MG63 (cell line): ENCODE measurements at places on chromosomes 4 and X.

- peak; percentile 44 for DNase-seq
Observed at GRCh38 chr4:26326791-26327190, 6.0 kb downstream of the RBPJ start.

DNA sequence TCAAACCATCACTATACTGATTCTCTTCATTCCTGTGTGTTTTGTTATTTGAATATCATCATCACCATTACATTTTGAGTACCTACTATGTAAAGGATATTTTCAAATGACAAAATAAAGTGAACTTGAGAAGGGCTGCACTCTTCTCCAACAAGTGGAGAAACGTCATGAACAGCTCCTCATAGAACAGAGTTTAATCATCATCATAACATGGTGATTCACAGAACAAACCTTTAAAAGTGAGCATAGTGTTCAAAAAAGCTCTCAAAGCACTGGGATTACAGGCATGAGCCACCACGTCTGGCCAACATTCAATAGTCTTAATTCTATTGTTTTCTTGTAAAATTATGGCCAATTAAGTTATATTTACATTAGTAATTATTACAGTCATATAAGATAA, 993.9 kb downstream of the PDHA2 start:
- no peak for DNase-seq

GRCh38 chr4:8160233-8160560, 1.6 kb upstream of the ABLIM2 start:
- no peak for DNase-seq

DNA sequence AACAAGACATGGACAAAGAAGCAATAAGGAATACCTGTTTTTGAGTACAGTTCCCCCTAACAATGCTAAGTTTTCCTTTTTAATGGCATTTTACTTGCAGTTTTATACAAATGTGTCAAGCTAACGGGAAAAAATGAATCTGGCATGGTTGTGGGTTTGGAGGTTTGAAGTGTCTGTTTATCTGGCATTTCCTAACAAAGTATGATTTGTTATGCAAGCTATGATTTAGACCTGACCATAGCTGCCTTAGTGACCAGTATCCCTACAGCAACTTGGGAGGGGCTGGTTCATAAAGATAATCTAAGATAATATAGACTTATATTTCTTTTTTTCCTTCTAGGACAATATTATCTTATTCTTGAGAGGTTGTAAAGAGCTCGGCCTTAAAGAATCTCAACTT, 60.6 kb downstream of the LIMCH1 start:
- no peak for DNase-seq

DNA sequence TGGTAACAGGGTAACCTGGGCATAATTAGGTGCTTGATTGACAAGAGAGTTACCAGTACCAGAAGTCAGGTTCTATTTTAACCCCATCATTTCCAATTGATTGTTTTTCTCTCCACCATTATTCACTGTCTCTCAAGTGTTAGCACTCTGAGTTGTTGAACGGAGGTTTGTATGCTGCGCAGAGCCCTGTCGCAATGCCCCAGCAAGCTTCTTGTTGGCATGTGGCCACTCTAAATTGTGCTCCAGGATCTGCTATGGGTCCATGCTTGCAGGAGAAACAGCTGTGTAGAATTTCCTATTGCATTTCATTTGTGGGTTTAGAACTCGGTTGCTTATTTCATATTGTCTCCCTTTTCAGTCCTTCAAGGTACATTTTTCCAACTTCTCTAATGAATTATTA, 98.2 kb downstream of the KLHL8 start:
- no peak for DNase-seq

DNA sequence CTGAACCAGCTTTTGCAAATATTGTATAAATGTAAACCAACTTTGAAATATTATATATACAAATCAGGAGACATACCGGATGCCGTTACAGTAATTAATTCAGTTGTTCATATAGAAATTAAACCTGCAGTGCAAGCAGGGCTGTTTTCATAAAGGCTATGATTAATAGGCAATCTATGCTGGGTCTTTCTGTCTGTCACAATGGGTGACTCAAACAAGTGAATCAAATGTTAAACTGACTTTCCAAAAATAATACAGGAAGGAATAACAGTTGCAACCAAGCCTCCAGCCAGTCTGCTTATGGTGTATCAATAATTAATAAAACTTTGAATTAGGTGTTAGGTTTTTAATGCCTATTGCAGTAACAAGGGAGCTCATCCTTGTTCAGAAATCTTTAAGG, 43.9 kb downstream of the GABRB1 start:
- DNase-seq = no peak

GRCh38 chr4:150325872-150326271, 247.6 kb downstream of the DCLK2 start:
- no peak for DNase-seq

DNA sequence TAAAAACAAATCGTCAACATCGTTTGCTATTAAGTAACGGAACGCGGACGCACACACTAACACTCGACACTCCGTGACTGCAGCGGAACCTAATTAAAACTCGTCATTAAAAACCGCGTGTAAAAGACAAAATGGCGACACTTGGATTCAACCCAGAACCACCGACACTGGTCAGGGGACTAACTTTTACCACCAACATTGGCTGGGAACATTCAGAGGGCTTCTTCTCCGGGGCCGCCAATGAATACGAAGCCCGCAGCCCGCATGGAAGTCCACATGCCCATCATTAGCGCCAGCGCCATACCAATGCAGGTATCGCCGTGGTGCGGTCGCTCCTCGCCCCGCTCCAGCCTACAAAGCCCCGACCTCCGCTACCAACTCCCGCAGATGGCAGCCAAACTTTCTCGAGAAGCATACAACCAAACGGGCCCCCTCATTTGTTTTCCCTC, 498 bp downstream of the RBMX start:
- DNase-seq = peak; percentile 5

GRCh38 chrX:6448003-6448402, 86.9 kb downstream of the VCX3A start:
- no peak for DNase-seq

- no peak for DNase-seq
Observed at GRCh38 chr4:87570290-87570805, 38.0 kb upstream of the DSPP start.

DNA sequence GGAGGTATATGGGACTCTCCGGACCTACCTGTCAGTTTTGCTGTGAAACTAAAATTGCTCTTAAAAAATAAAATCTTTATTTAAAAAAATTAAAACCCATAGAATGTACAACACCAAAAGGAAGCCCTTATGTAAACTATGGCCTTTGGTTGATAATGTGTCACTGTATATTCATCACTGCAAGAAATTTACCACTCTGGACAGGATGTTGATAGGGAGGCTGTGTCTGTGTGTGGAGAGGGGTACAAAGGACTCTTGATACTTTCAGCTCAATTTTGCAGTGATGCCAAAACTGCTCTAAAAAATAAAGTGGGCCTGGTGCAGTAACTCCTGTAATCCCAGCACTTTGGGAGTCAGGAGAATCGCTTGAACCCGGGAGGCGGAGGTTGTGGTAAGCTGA, 2.9 kb upstream of the ZMYM3 start:
- DNase-seq = no peak

DNA sequence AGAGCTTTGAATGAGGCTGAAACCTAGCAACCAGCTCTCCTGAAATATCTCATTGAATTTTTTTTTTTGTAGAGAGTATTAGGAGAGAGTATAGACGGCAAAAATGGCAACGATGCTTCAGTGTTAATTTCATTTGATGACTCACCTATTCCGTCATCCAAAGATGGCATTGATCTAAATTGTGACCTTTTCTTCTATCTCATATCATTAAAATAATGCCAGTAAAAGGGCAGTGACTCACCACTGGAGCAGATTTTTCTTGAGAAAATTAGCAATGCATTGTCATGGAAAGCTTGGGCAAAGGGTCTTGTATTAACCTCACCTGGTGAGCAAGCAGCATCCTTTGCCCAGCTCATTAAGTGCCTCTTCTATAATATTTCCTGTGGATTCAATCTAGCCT, 19.6 kb downstream of the VMA21 start:
- DNase-seq = no peak

DNA sequence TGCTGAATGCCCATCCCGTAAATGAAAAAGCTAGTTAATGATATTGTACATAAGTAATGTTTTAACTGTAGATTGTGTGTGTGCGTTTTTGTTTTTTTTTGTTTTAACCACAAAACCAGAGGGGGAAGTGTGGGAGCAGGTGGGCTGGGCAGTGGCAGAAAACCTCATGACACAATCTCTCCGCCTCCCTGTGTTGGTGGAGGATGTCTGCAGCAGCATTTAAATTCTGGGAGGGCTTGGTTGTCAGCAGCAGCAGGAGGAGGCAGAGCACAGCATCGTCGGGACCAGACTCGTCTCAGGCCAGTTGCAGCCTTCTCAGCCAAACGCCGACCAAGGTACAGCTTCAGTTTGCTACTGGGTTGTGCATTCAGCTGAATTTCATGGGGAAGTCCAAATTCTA, at the start of gene SPP1:
TSS of gene SPP1 (plus strand) at position 249 of the 400 bp plus-strand sequence. CDS start 1,182 bp downstream, outside the sequence.
- DNase-seq = no peak

GRCh38 chr4:79673898-79674297, 265.9 kb upstream of the GK2 start:
- DNase-seq = no peak

DNA sequence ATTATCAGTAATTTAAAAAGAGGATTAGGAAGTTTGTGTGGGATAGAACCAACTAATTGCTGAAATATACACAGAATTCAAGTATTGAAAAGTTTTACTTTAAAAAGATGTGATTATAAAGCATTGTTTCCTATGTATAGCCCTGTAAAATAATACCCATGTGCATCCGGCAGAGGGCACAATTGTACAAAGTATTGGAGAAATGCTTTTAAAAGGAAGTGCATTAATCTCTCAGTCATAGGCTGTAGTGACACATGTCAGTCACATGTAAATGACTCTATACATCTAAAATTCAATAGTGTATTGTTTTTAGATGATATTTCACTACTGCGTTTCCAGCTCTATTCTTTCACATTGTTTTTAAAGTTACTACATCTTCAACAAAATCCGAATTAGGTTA, 9.7 kb upstream of the GEMIN8 start:
- no peak for DNase-seq
